ENCODE measurements at places on chromosomes 6 and 20. TPM values are rescaled to one million over a fixed set of nuclear protein-coding genes. Genes with fewer than 3 reads are reported as not detected.

DNA sequence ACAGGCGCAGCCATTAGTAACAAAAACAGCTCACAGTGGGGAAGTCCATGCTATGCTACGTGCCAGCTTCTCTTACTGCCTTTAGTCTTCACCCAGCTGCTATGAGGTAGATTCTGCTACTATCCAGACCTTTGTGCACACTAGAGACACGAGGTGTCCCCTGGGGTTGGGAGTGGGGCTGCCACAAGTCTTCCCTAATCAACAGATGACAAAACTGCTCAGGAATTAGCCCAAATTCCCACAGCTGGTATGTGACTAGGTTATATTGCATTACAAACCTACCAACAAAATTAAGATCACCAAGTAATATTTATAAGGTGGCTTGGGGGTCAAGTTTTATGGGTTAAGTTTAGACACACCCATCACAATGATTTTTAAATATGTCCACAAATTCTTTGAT lies 63.3 kb downstream of the PSMB1 start:
- DNase-seq = no peak

Gene EYA4
- polyA plus RNA-seq = 14.4 TPM

DNA sequence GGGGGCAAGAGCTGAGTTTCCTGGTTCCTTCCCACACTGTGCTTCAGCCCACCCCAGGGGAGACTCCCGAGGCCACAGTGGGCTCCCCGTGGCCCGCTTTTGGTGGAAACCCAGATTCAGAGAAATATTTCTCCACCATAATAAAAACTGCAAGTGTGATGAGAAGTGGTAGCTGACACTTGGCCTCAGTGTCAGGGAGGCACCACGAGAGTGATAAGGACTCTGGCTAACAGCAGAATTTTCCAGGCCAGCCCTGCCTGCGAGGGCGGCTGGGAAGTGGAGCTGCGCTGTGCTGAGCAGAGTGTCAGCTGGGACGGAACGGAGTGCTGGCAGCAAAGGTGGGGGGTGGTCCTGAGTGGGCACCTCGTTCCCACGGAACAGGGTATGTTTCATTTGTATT lies 22.5 kb downstream of the SPATA2 start:
- no peak for DNase-seq

DNA sequence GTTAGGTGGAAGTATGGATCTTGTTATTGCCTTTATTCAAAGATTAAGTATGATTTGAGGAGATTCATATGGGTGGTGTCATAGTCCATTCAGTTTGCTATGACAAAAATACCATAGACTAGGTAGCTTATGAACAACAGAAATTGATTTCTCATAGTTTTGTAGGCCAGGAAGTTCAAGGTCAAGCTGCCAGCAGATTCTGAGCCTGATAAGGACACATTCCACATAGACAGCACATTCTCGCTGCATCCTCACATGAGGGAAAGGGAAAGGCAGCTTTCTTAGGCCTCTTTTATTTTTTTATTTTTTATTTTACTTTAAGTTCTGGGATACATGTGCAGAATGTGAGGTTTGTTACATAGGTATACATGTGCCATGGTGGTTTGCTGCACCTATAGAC lies 27.7 kb downstream of the ME1 start:
- DNase-seq = no peak

Gene E2F3
- 14.4 TPM for polyA plus RNA-seq

Data from A549 (cell line).